ENCODE measurements at places on chromosomes 4 and X.

- DNase-seq = no peak
Measured at GRCh38 chrX:12269484-12269883, 131.2 kb downstream of the FRMPD4 start.

DNA sequence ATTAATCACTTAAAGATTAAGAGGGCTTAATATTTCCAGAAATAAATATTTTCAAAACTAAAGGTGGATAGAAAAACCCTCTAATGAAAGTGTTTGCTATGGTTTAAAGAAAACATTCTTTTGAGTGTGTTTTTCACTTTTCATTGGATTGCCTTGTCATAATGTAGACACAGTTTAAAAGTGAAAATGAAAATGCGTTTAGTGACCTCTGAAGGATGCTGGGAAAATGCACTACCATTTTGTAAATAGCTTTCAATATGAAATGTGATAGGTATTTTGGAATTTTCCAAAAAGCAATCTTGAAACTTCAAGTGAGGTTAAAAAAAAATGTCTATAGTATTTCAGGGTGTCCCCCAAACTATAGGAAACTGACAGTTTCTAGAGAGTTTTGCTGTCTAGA, 642.2 kb downstream of the C4orf33 start:
- DNase-seq = no peak

GRCh38 chr4:170109586-170110284, 20.0 kb upstream of the AADAT start:
- no peak for DNase-seq

GRCh38 chrX:106936246-106936645, 16.0 kb downstream of the CLDN2 start:
- no peak for DNase-seq

DNA sequence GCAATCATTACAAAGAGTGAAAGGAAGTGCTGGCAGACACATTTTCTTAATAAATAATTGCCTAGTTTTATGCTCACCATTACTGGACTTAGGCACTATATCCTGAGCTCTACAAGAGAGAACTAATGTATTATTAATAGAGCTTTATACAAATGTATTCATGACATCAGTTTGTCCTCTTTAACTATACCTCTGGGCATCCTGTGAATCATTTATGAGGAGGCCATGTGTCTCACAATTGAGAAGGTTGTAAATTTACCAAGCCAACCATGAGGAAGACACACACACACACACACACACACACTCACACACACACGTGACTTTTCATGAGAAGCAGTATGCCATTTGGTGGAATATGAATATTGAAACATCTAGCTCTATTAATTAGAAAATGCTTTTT, 728.2 kb downstream of the ARAP2 start:
- DNase-seq = no peak

DNA sequence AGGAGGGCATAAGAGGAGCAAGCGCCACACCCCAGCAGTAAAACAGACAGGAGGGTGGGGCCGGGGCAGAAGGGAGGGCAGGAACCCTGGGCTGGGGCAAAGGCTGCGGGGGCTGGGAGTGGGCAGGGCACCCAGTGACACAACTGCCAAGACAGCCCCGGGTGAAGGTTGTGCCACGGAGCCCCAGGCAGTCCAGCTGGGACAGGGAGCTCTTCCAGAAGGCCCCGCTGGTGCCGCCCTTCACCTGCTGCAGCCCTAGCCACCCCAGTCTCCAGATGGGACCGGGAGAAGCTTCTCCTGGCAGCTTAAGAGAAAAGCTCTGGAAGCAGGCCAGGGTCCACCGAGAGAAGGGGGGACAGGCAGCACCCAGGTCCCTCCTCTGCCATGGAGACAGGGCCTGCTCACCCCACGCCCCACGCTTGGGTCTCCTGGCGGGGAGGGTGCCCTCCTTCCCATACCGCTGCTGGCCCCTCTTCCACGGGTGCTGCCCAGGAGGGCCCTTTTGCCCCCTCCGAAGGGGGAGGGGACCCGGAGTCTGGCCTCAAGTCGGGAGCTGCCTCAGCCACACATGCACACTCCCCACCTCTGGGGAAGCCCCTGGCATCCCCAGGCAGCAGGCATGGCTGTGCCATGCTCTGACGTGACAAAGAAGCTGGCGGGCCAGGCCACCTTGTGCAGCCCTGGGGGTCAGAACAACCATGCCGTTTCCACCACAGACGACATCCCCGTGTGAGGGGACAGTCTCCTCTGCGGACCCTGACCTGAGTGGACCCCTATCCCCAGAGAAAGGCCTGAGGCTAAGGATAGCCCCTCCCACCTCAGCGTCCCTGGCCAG, 1.5 kb downstream of the DGKQ start:
- no peak for DNase-seq

- no peak for DNase-seq
Measured at GRCh38 chrX:155070663-155070974, 317 bp downstream of the CMC4 start.

- peak; percentile 10 for DNase-seq
Measured at GRCh38 chr4:164700471-164700870, 53.5 kb upstream of the SMIM31 start.

- DNase-seq = no peak
Measured at GRCh38 chr4:67288964-67289363, 256.3 kb downstream of the CENPC start.

Measured in activated CD4-positive, alpha-beta T cell treated with anti-CD3 and anti-CD28 coated beads, Interleukin-2, amount 10 ng/mL, durations not matched to agents 7 days and 5 days (primary cell).